A549 treated with ZK216348 at 1 μM for 4 hours (cell line): ENCODE measurements at places on chromosomes 12 and 14. TPM values are rescaled to one million over a fixed set of nuclear protein-coding genes. Genes with fewer than 3 reads are reported as not detected.

NINJ2 gene
- 0.38 to 0.66 TPM (median 0.57 TPM) in 3 of 5 replicates, not detected in the others for total RNA-seq

CCDC91 gene
- total RNA-seq = 18.0 to 33.0 TPM (median 25.4 TPM) in 5 replicates

INF2 gene
- total RNA-seq = 61.4 to 144 TPM (median 128 TPM) in 5 replicates

CD163L1 gene
- 0.16 to 0.51 TPM (median 0.20 TPM) in 5 replicates for total RNA-seq

CLEC4D gene
- not detected in 5 replicates for total RNA-seq

FAM177A1 gene
- 95.4 to 113 TPM (median 103 TPM) in 5 replicates for total RNA-seq

C12orf43 gene
- total RNA-seq = 20.5 to 25.6 TPM (median 24.5 TPM) in 5 replicates

CLEC14A gene
- not detected in 5 replicates for total RNA-seq

SLC38A4 gene
- total RNA-seq = 0.12 TPM in 1 of 5 replicates, not detected in the others

ABHD4 gene
- 48.1 to 56.1 TPM (median 52.9 TPM) in 5 replicates for total RNA-seq

GARIN6 gene
- not detected in 5 replicates for total RNA-seq

PPFIA2 gene
- not detected in 5 replicates for total RNA-seq

EIF2S3B gene
- total RNA-seq = 0.34 to 1.2 TPM (median 0.48 TPM) in 5 replicates

CD163 gene
- total RNA-seq = not detected in 5 replicates

HOXC12 gene
- not detected in 5 replicates for total RNA-seq
